Fibroblast of villous mesenchyme (primary cell): ENCODE measurements at places on chromosomes 16 and 17. TPM values are rescaled to one million over a fixed set of nuclear protein-coding genes. Genes with fewer than 3 reads are reported as not detected.

Gene FOXO3B
- 5.2 and 6.8 TPM in 2 replicates for total RNA-seq

Gene TMEM220
- 2.6 and 3.5 TPM in 2 replicates for total RNA-seq

Gene SMG1
- total RNA-seq = 77.0 and 88.5 TPM in 2 replicates

Gene NPIPA7
- total RNA-seq = 0.43 and 1.9 TPM in 2 replicates

Gene C16orf74
- total RNA-seq = 8.2 and 8.4 TPM in 2 replicates

Gene BICDL2
- under 0.01 TPM in 1 of 2 replicates, not detected in the other for total RNA-seq

Gene DRC7
- total RNA-seq = not detected in 2 replicates

Gene TP53TG3C
- total RNA-seq = 0.43 TPM in 1 of 2 replicates, not detected in the other

Gene SMIM22
- not detected in 2 replicates for total RNA-seq

Gene DHODH
- total RNA-seq = 3.5 TPM in 2 replicates

Gene TBC1D3H
- total RNA-seq = not detected in 2 replicates

Gene DLX4
- total RNA-seq = not detected in 2 replicates

Gene HOXB5
- 0.32 and 0.43 TPM in 2 replicates for total RNA-seq

Gene KRTAP4-4
- not detected in 2 replicates for total RNA-seq

Gene CD79B
- total RNA-seq = not detected in 2 replicates

Gene TAC4
- not detected in 2 replicates for total RNA-seq

Gene NHLRC4
- total RNA-seq = 1.7 and 3.2 TPM in 2 replicates

Gene TPSG1
- total RNA-seq = not detected in 2 replicates

Gene EPN2
- 25.4 and 30.2 TPM in 2 replicates for total RNA-seq

Gene NRN1L
- not detected in 2 replicates for total RNA-seq

Gene RAC3
- 6.4 and 9.1 TPM in 2 replicates for total RNA-seq

Gene GSDMA
- under 0.01 TPM in 1 of 2 replicates, not detected in the other for total RNA-seq

Gene SOX9
- total RNA-seq = 1.3 and 1.7 TPM in 2 replicates

Gene FA2H
- not detected in 2 replicates for total RNA-seq

Gene CCL3
- total RNA-seq = not detected in 2 replicates

Gene GRIN2A
- total RNA-seq = under 0.01 and 1.3 TPM in 2 replicates

Gene SLC39A11
- 14.8 and 16.0 TPM in 2 replicates for total RNA-seq

Gene CACNG3
- total RNA-seq = not detected in 2 replicates

Gene CACNG1
- total RNA-seq = not detected in 2 replicates

Gene GTF3C1
- total RNA-seq = 97.0 and 101 TPM in 2 replicates

Gene ZP2
- not detected in 2 replicates for total RNA-seq

Gene SOX8
- under 0.01 TPM in 1 of 2 replicates, not detected in the other for total RNA-seq

Gene ZNF75A
- 19.0 and 25.5 TPM in 2 replicates for total RNA-seq

Gene ETV4
- 4.7 and 4.8 TPM in 2 replicates for total RNA-seq

Gene PRAC2
- total RNA-seq = not detected in 2 replicates

Gene CHST4
- not detected in 2 replicates for total RNA-seq

Gene FOXJ1
- total RNA-seq = not detected in 2 replicates

Gene RPRML
- total RNA-seq = not detected in 2 replicates

Gene NPIPA5
- 0.64 and 0.86 TPM in 2 replicates for total RNA-seq

Gene AANAT
- total RNA-seq = not detected in 2 replicates

Gene TSPAN10
- total RNA-seq = 1.7 and 2.3 TPM in 2 replicates

Gene RBFOX1
- not detected in 2 replicates for total RNA-seq

Gene NDRG4
- 8.6 and 15.1 TPM in 2 replicates for total RNA-seq

Gene PYY
- not detected in 2 replicates for total RNA-seq

Gene CMTM1
- total RNA-seq = 2.3 and 3.9 TPM in 2 replicates

Gene IRX3
- 0.64 and 0.86 TPM in 2 replicates for total RNA-seq

Gene DNAI2
- total RNA-seq = not detected in 2 replicates

Gene ZNF205
- 14.2 and 18.4 TPM in 2 replicates for total RNA-seq

Gene CES4A
- total RNA-seq = 1.9 and 4.3 TPM in 2 replicates

Gene FNDC8
- not detected in 2 replicates for total RNA-seq
